Stimulated activated CD4-positive, alpha-beta T cell treated with anti-CD3 and anti-CD28 coated beads, TNF-alpha, amount 100 ng/mL, for 48 hours (primary cell): ENCODE measurements at places on chromosomes 7 and 10.

DNA sequence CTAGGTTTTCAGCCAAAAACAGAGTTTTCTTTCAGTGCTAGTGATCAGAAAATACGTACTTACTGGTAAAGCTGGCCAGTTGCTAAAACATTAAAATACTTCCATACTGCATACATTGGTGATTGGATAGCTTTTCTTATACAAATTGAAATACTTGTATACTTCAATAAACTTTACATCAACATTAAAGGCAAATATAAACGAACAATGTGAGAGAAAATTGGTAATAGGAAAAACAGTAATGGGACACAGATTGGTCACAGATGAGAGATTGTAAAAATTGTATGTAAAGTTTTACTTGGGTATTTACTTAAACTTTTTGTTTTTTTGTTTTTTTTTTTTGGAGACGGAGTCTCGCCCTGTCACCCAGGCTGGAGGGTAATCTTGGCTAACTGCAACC lies 391.7 kb downstream of the TFEC start:
- no peak for DNase-seq

- no peak for DNase-seq
Measured at GRCh38 chr10:8504499-8504898, 450.0 kb downstream of the GATA3 start.

GRCh38 chr10:96259150-96259549 lies 12.2 kb downstream of the BLNK start:
- DNase-seq = no peak

DNA sequence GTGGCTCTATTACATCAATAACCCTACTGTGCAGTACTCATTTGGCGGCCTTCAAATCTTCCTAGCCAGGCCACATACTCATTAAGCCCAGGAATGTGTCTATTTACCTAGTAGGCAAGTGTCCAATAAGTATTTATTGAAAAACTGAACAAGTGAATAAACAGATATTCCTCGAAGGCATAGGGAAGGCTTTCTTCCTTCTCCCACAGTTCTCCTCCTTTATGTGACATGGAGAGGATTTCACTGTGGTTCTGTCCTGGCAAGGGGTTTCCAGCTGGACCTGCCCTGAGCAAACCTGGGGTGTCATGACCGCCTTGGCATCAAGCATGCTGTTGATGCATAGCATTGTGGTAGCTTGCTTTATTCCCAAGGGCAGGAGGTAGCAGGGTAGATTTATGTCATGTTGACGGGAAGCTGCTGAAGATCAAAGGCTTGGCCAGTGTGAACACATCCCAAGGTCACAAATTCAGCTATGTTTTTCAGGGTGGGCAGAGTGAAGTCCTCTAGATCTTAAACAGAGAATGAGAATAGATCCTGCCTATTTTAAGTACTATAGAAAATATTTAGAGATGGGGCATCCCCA lies 195.1 kb downstream of the INHBA start:
- DNase-seq = no peak

- DNase-seq = no peak
Measured at GRCh38 chr10:88974446-88975376, 15.9 kb upstream of the FAS start.

GRCh38 chr10:128422190-128422589 lies 296.0 kb upstream of the MKI67 start:
- no peak for DNase-seq

DNA sequence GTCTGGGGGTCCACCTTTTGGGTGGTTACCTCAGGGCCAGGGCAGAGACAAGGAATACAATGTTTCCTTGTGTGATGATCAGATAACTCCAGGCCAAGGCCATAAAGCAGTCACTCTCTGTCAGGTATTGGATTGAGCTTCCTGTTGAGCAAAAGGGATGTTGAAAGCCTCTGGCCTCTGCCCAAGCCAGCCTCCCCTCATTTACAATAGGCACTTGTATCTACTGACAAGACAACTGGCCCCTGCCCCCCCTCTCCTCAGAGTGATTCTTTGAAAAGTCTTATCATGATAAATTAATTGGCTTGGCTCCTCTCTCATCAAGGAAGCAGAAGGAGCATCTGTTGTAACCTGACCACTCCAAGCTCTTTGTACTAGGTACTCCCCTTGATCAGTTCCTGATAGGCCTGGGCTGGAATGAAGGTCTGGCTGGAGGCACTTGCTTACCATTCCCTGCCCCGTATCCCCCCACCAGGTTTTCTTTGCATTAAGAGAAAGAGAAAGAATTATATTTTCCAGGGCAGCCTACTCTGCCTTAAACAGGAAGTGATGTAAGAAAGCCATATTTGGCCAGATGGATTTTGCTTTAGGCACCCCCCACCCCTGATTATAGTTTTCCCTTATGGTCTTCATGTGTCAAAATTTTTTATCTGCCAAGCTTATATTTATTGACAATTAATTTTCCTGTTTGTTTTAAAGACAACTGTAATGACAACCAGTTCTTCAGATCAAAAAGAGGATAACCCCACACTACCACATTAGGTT lies 42.1 kb upstream of the HPS1 start:
- DNase-seq = no peak

DNA sequence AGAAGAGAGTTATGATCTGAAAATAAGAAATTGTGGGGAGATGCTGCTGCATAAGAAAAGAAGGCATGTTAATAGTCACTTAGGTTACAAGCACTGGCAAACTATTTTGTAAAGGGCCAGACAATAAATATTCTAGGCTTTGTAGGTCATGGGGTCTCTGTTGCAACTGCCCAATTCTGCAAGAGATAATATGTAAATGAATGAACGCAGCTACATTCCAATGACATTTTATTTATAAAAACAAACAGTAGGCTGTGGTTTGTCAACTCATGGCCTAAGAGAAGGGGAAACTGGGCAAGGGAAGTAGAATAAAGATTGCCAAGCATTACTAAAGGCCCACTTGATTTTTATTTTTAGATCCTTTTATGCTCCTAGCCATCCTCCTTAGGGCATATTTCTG lies 133.1 kb downstream of the RAPGEF5 start:
- no peak for DNase-seq

GRCh38 chr10:110413903-110414547 lies 83.7 kb upstream of the DUSP5 start:
- DNase-seq = no peak

DNA sequence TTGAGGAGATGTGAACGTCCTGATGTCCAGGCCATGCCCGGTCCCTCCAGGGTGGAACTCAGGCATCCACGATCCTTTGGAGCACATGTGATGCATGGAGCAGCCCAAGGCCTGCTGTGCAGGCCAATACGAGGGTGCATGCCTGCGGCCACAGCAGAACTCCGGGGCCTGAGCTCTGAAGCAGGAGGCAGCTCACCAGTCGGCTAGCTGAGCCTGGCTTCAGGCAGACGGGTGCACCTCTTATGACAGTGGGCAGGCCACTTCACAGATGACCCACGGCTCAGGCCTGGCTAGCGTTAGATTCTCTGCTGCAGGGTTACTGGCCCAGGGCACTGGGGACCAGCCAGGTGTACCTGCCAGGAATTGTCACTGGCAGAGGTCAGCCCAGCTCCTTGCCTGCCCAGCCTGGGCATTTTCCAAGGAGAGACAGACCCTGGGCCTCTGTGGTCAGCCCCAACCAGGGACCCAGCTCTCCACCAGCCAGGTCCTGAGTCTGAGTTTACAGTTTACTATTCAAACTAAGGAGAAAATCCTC lies 29.6 kb upstream of the INPP5A start:
- DNase-seq = no peak

DNA sequence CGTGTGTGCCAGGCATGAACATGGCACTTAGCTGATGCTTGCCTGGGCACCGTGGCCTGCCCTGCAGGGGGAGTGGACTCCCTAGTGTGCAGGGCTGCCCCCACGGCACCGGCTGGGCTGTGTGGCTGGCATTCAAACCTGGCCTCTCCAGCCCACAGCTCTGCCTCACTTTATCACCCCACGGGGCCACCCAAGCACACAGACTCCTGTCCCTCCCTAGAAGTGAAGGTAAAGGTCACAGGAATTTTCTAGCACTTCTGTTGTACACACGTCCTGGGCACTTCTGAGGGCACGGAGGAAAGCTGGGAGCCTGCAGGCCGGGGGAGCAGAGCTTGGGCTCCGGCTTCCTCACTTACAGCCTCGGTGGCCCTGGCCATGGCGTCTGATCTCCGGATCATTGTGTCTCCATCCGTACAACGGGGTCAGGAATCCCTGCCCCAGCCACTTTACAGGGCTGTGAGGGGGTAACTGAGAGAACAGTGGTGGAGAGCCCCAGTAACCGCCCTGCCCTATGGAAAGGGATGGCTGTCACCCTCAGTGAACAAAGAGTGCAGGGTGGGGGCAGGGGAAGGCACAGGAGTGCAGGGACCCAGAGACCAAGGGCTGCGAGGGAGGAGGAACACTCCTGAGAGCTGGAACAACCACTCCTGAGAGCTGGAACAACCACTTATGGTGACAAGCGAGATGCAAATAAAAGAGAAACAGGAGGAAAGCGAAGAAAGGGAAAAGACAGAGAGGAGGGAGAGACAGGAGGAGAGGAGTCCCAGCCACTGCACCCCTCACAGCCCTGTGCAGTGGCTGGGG lies 3.9 kb upstream of the PYROXD2 start:
- DNase-seq = no peak

DNA sequence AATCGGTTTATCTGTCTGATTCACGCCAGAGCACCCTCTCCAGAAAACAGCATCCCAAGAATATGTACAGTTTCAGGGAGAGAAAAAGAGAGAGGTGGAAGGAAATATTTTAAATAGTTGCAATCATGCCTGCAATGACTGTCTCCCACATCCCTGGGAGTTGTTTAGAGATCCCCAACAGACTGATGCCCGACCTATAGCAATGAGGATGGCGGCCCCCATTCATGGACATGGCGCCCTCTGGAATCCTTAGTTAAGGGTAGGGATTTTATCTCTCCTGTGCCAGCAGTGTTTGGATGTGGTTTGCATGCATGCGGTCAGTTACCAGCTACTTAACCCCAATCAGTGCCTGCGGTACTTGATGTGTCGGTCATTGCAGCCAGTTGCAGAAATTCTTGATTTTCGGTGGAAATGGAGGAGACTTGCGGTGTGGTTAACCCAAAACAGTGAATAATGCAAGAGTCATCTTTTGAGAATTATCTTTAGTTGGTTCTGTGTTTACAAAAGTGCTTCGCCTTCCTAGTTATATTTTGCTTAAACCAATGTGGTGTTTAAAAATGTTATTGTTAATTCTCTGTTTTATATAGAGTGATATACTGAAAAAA lies 186.0 kb upstream of the TCF7L2 start:
- no peak for DNase-seq

GRCh38 chr7:18189500-18190126 lies 162.0 kb upstream of the PRPS1L1 start:
- DNase-seq = no peak

DNA sequence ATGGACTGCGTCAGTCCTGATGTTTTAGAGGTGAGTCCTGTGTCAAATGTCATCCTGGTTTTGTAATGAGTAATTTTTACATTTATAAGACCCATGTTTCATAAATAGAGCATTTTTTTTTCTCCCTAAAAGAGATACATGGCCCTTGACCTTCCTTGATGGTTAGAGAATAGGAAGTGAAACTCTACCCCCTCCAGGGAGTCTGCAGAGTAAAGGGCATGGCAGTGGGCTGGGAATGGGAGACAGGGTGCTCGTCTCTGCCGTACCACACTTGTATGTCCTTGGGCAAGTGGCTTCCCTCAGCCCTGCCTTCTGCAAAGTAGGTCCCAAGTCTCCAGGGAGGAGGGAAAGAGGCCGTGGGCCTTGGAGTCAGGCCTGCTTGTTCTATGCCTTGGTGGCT lies 63.9 kb downstream of the WDFY4 start:
- no peak for DNase-seq

DNA sequence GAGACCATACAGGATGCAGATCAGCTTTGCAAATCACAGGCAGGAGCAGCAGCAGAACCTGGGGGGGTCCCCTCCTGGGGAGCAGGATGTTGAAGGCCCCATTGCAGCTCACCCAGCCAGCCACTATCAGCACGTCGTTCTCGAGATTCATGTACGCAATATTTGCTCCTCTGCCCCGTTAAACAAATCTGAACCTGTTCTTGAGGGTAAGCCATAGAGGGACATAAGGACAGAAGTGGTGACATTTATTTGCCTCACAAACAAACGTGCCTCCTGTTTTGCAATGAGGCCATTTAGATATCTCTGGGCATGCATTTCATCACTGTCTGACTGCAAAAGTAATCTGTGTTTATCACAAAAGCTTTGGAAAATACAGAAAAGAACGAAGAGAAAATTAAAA lies 87.3 kb upstream of the BAIAP2L1 start:
- no peak for DNase-seq

GRCh38 chr10:29600067-29600466 lies 34.7 kb downstream of the SVIL start:
- DNase-seq = no peak

- no peak for DNase-seq
Measured at GRCh38 chr7:26580064-26580591, 284.3 kb downstream of the SKAP2 start.

GRCh38 chr7:6546498-6547251 lies 4.6 kb downstream of the GRID2IP start:
- DNase-seq = no peak

DNA sequence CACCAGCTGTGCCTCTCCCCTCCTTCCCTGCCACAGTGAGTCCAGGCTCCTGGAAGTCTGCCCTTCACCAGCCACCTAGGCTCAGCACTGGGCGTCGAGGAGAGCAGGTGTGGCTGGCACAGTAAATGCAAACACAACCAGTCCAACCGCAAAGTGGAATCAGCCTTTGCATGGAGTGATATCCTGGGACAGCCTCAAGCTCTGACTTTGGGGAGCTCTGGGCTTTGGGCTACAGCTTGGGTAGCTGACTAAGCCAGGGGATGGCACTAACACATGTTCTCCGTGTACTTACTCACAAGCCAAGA lies 312.4 kb downstream of the KCNMA1 start:
- no peak for DNase-seq

DNA sequence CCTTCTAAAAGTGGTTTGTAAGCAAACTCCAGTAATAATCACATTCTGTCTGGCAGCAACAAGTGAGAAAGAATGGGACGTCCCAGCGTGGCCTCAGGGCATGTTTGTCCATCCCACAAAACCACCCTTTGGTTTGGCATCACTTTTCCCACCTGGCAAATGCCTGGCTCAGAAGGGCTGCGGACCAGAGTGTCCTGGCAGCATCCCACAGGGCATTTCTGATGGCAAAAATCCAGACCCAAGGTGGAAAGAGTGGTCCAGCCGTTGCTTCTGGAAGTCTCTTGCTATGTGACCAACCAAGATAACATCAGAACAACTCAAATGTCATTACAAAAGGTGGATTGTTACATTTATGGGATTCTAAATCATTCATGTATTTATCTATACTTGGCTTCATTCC lies 174.4 kb downstream of the CREB5 start:
- no peak for DNase-seq

DNA sequence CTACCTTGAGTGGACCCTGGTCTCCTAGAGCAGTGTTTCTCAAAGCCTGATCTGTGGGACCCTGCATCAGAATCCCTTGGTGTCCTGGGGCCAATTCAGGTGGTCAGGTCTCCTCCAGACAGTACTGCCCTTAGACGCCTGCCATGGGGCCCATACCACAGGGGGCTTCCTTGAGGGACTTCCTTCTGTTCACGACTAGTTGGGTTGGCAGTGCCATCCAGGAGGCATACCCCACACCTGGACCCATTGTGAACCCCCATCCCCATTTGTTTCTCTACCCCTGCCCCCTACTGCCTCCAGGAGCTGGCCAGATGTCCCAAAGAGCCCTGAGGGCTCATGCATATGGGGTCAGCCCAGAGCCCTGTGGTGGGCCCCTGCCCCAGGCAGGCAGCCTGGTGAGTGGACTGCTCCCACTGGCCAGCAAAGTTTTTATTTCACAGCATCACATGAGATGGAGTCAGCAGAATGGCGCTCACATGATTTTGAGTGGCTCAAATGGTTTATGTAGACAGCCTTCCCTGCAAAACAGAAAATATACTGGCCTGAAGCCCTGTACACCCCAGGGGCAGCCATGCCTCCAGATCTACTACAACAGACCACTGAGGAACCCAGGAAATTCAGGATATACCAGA lies 259.9 kb upstream of the ZMIZ1 start:
- DNase-seq = no peak
